ENCODE measurements at places on chromosomes 2 and 18.

GRCh38 chr2:68579689-68580088 is 63.7 kb upstream of the PROKR1 start:
- DNase-seq, result no peak

DNA sequence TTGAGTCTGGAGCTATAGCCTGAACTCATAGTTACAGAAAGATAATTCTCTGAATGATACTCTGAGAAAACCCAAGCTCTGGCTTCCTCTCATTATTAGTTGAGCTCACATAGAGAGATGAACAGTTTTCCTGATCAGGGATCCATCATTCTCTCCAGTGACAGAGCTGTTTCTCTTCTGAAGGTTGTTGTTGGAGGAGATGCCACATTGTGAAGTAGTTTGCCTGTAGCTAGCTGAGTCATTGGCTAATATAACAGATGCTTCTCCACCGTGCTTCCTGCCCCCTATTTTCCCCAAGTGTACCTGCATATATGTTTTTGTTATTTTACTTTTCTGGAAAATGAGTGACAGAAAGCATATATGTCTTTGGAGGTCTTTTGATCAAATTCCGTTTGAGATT is 64.6 kb downstream of the OSBPL6 start:
- DNase-seq, result no peak

GRCh38 chr2:239846789-239847676 is 178.1 kb downstream of the NDUFA10 start:
- DNase-seq, result no peak

GRCh38 chr18:24995755-24996154 is 356.2 kb downstream of the ZNF521 start:
- DNase-seq, result no peak
